ENCODE measurements at places on chromosomes 11 and 22. TPM values are rescaled to one million over a fixed set of nuclear protein-coding genes. Genes with fewer than 3 reads are reported as not detected.

Gene MRTFA
- total RNA-seq = 22.0 TPM

Gene OR8B12
- not detected for total RNA-seq

Gene C11orf97
- not detected for total RNA-seq

Gene PLEKHB1
- 1.3 TPM for total RNA-seq

Gene CARD10
- 8.9 TPM for total RNA-seq

Gene PDE3B
- 31.7 TPM for total RNA-seq

Gene ANKK1
- not detected for total RNA-seq

Gene ZFTA
- 8.4 TPM for total RNA-seq

Gene SART1
- total RNA-seq = 24.3 TPM

Gene SYT9
- total RNA-seq = 0.05 TPM

Gene C11orf86
- total RNA-seq = not detected

Gene MCHR1
- total RNA-seq = 1.5 TPM

Gene OR5A1
- total RNA-seq = not detected

Gene LRRN4CL
- total RNA-seq = not detected

Gene DUSP8
- total RNA-seq = 0.33 TPM

Gene PARVG
- 12.1 TPM for total RNA-seq

Gene OR10A2
- total RNA-seq = not detected
